ENCODE measurements at places on chromosomes 2 and 18. TPM values are rescaled to one million over a fixed set of nuclear protein-coding genes. Genes with fewer than 3 reads are reported as not detected.

The STAMBP gene
- 49.0 TPM for polyA plus RNA-seq

The TRIM54 gene
- polyA plus RNA-seq, result 0.09 TPM

The PNPT1 gene
- 26.5 TPM for polyA plus RNA-seq

The SLC40A1 gene
- 209 TPM for polyA plus RNA-seq

The CXCR1 gene
- 0.10 TPM for polyA plus RNA-seq

The PROM2 gene
- polyA plus RNA-seq, result 15.9 TPM
